ENCODE measurements at places on chromosomes 6 and 20.

GRCh38 chr6:109606359-109606758 lies 84.6 kb downstream of the AK9 start:
- DNase-seq, result no peak

- no peak for DNase-seq
Measured at GRCh38 chr6:101853231-101854085, 459.9 kb downstream of the GRIK2 start.

DNA sequence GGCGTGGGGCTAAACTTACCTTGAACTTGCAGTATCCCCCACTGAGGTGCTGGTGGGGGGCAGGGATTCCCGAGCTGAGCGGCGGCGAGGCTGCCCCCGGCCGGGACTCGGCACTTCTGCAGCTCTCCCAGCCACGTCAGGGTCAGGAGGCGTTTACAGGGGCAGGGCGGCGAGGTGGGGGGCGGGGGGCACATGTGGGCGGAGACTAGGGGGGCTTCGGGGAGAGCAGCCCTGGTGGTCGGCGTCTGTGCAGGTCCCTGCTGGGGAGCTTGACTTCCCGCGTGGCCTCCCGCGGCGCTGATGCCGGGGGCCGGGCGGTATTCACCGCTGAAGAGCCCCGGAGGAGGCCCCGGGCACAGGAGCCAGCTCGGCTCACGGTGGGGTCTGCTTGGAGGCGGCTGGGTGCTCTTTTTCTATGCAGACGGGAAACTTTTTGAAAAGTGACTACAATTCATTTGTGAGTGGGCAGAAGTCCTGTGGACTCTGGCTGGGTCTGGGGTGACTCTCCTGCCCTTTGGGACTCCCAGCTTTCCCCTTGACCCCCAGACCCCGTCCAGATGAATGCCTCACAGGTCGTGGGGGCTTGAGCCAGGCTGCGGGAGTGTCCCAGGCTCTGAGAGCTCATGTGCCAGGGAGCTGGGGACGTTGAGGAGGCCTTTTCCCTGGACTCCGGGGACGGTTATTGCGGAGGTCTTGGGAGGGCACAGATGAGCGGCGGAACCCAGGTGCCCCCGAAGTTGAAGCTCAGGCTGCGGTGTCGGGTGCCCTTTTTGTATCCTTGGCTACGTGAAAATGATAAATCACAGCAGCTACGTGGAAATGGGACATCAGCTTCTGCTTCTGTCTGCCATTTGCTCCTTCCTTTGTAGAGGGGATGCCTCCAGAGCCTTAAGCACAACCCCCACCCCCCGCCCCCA lies 75.9 kb upstream of the GATA5 start:
- DNase-seq, result no peak

DNA sequence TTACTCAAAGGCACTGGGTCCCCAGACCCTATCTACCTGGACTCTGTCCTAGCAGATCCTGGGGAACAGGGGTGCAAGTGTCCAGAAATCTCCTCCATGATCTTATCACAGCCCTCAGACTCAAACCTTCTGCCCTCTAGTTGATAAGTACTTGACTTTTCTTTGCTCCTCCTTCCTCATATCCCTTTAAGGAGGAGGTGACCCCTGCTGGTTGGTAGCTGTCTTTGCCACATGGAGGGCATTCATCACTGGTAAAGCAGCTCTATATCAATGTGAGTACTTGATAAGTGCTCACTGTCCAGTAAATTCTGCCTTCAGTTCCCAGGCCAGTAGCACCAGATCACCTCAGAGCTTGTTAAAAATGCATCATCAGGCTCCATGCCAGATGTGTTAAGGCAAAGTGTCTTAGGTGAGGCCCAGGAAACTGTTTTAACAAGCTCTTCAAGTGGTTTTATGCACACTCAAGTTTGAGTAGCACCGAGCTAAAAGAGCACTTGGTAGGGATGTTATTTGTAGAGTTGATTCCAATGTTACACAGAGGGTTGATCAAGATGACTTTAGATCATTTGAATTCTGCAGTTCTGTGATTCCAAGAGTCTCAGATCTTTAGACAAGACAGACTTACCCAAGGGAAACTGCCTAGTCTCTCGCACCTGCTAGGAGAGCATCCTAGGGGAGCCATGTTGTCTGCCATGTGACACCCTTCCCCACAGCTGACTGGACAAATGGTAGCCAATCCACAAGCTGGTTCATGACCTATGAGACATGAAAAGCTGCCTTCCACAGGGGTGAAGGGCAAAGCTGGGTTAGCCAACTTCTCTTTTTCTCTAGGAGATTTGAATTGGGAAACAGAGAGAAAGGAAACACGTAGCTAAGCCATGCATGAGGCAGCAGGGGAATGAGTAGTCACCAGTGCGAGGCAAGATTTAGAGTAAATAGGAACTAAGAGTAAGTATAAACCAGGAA lies 18.6 kb downstream of the TREML2 start:
- DNase-seq, result no peak

GRCh38 chr6:104813552-104813951 lies 46.2 kb downstream of the HACE1 start:
- no peak for DNase-seq

GRCh38 chr6:90144396-90144795 lies 152.2 kb downstream of the BACH2 start:
- no peak for DNase-seq

- DNase-seq, result peak; percentile 94
Measured at GRCh38 chr20:58890518-58891085, 38.1 kb downstream of the GNAS start.

DNA sequence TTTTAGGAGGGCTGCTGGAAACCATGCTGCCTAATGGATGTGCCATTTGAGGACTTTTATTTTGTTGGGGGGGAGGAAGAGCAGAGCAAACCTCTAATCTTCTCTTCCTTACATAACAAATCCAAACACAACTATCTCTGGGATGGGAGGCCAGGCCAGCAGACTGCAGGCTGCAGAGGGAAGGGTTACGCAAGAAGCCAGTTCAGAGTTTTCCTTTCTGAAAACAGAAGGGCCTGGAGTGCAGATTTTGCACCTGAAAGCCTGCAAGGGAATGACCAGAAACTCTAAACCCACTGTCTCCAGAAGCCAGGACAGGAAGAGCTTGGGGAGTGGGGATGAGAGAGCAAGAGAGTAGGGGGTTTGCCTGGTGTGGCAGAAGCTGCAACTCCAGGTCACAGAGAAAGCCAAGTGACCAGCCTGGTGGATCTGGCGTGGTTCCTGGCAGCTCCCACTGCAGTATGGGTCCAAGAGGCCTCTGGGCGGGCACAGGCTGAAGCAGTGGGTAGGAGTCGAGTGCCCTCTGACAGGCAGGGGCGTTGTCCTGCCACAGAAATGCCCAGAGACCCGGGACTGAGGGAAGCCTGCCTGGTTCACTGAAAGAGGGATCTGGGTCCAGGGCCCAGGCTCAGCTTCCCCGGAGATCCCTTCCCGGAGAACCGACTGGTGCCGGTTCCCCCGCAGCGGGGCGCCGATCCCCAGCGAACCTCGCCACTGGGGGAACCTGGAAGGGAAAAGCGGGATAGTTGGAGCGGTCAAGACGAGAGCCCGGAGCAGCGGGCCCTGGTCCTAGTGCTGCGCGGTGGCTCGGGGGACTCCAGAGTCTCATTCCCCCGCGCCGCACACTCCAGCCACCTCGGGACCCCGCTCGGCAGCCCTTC lies 6.7 kb downstream of the MAFB start:
- peak; percentile 42 for DNase-seq

Measured in right kidney (tissue), 9 donors.